ENCODE measurements at places on chromosomes 3 and 15.
A peak's percentile ranks its signal among the peaks of the same experiment; 100 is the strongest.

DNA sequence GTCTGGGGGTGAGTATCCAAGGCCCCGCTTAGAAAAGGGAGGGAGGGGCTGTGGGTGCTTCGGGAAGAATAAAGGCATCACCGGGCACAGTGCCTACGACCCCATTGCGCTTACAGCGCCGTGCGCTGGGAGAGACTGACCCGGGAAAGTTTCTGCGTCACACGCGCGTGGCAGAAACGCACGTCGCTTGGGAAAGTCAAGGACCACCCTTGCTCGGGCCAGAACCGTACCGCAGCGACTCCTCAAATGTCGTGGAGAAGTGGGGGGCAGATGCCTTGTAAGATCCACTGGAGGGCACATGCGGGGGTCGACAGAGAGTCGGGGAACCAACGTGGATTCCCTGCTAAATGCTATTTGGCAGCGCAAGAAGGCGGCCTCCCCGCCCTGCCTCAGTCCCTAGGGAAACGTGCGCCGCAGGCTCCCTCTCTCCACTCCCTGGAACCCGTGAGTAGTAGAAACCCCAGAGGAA, 2.4 kb downstream of the ADAMTS9 start:
- no peak for DNase-seq

DNA sequence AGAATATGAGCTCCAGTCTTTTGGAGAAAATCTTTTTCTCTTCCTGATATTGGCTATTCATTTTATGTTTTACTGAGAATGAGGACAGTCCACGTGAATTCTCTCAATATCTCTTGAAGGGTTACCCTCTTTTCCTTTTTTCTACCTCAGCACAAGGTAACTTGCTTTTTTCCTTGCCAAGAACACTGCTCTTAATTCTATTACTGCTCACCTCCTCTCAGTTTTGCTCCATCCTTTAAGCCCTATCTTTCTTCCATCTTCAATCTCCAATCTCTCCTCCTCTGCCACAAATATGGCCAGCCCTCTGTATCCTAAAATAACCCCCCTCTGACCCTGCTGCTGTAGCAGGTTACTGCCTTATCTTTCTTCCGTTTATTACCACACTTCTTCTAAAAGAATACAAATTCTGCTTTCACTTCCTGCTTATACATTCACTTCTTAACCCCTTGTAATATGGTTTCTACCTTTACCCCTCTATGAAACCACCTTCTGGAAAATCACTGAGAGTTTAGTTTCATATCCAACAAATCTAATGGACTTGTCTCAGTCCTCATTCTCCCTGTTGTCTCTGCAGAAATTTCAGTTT, 89.0 kb downstream of the NFKBIZ start:
- DNase-seq, result no peak

GRCh38 chr3:126867190-126867862, 115.6 kb upstream of the PLXNA1 start:
- DNase-seq, result no peak

- no peak for DNase-seq
Observed at GRCh38 chr3:98542623-98543022, 10.8 kb downstream of the GPR15 start.

- DNase-seq, result no peak
Observed at GRCh38 chr3:128624526-128625138, 26.0 kb downstream of the RPN1 start.

DNA sequence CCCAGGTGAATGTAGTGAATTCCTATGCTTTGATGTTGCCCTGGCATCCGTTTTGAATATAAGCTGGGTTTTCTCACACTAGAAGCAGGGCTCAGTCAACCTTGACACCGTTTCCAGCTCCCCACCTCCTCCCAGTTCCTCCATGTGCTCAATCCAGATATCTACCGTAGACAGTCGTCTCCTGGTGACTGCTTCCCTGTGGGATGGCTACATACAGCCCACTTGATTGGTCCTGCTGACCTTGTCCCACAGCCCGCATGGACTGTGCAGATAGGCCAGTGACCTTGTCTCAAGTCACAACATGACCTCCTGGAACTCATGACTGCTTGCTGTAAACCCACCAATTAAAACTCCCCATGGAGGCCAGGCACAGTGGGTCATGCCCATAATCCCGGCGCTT, 8.1 kb downstream of the SEMA7A start:
- no peak for DNase-seq

GRCh38 chr3:24674261-24674660, 179.6 kb upstream of the THRB start:
- DNase-seq, result no peak

GRCh38 chr3:43219616-43220015, 66.7 kb upstream of the SNRK start:
- no peak for DNase-seq

DNA sequence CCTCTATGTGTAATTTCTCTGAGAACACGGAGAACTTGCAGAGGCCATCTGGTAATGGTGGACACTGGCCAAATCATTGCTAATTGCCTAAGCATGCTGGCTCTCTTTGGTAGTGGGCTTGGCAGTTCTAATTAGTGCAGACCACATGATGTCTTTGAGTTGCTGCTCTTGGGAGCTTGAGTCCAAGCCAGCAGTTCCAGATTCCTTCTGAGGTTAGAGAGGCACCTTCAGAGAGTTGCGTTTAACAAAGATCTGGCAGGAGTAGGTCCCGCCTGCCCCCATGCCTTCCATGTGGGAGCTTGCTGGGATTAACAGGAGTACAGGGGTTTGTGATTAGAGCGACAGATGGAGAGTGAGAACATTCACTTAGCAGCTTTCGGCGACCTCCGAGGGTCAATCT, 449.0 kb upstream of the LMCD1 start:
- DNase-seq, result no peak

GRCh38 chr15:58015565-58015964, 49.9 kb downstream of the ALDH1A2 start:
- DNase-seq, result no peak

DNA sequence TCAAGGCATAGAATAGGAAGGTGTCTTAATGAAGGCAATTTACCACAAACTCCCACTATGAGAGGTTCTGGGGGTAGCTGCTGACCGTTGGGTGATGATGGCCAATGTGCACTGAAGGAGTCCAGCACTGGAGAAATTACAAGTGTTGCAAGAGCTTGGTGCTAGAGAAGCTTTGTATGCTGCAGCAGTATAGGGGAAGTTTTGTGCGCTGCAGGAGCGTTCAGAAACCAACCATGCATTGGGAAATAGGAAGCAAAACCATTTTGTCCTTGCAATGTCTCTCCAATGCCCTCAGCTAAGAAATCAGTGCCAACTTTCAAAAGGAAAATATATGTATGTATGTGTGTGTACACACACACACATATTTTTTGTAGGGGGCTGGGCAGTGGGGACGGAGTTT, 441.6 kb upstream of the NAALADL2 start:
- no peak for DNase-seq

DNA sequence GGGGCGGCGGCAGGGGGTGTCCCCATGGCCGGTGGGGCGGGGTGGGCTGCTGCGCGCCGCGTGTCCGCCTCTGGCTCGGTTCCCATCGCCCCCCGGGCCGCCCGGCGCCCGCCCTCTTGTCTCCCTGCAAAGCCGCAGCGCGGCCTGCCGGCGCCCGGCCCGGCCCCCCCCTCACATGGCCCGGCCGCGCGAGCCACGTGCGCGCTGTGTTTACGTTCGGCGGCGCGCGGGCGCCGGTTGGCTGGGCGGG, 502 bp downstream of the NR1D2 start:
- DNase-seq, result no peak

DNA sequence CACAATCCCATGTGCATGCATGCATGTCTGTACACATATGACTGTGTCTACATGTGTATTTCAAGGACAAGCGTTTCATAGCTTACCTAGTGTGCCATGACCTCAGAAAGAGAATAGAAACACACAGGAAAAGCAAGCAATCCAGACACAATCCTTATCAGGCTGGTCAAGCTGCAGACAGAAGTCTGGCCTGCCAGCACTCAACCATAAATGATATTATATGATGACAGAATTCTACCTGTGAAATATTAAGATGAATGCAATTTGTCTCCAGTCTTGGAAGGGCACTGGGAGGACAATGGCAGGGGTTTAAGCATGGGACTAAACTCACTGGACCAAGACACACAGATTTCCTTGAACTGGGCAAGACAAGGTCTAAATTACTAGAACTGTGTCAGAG, 50.9 kb upstream of the ARL6 start:
- no peak for DNase-seq

- DNase-seq, result no peak
Observed at GRCh38 chr15:35540021-35540420, 5.9 kb downstream of the DPH6 start.

GRCh38 chr3:119239206-119239820, 1.4 kb downstream of the B4GALT4 start:
- DNase-seq, result no peak

DNA sequence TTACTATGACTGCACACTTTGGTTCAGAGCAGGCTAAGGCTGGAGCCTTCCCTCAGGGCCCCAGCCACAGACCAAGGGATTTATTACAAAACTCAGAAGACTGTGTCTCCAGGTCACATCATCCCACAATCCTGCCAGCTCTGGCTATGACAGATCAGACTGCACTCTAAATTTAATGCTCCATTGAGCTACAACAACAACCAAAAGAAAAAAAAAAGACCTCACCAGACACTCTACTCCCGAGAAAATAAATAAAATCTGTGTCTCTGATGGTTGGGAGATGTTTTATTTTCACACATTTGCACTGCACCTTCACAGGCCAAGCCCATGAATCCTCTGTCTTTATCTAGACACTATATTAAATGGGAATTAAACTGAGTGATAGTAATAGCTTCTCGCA, 50.8 kb upstream of the CTNNB1 start:
- DNase-seq, result no peak

DNA sequence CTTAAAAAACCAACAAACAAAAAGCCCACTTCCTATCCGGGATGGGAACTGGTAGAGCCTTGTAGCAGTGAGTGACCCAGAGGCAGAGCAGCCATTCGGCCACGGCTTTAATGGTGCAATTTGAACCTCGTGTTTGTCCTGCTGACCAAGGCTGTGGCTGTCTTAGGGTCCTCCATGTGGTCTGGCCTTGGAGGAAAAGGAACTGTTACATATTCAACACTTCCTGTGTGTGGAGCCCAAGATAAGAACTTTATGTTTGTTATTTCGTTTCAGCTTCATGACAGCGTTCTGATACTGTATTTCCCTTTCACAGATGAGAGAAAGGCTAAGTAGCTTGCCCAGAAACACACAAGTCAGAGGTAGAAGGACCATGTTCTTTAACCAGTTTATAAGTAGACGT, 269.8 kb downstream of the SV2B start:
- DNase-seq, result no peak

DNA sequence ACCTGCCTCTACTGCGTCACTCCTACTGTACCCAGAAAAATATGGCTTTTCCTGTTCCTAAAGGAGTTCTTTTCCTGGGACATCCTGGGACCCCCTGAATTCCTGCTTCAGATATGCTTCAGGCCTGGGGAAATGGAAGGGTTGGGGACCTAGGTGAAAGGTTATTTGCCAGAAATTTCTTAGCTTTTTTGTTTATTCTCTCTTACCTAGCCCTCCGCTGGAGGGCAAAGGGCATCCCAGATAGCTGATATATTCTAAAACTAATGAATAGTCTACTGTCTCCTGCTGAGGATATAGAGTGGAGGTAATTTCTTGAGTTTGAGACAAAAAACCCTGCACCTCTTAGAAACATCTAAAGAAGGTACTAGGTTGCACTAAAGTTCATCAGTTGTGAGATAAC, 3.6 kb upstream of the ZNF148 start:
- no peak for DNase-seq

DNA sequence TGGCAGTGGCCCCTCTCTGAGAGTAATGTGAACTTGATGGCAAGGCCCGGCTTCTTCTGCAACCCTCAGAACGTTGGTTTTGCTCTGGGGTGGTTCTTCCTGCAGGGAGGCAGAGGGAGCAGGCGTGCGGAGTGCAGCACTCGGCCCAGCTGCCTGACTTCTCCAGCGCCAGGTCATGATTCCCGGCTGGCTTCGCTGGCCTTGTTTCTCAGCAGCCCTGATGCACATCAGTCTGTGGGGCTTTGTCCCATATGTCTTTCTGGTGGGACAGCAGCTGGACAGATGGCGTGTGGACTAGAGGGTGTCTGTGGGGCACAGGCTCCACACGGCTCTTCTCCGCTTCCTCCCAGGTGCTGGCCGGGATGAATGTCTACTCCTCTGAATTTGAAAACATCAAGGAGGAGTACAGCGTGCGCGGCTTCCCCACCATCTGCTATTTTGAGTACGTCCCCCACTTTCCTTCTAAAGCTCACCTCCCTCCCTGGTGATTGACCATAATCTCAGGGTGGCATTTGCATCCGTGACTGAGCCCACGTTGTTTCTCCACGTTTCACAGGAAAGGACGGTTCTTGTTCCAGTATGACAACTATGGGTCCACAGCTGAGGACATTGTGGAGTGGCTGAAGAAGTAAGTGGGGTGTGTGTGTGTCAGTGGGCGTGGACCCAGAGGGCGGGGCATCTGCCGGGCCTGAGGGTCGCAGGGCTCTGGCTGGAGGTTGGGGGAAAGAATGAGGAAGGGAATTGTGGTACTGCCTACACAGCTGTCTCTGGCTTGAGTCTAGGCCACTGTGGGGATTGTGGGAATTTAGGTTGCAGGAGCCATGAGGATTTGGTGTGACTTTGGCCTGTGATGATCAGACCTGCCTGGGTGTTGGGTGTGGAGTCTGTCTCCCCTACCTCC, 57.1 kb downstream of the PDIA5 start:
- no peak for DNase-seq

GRCh38 chr15:77295446-77295845, 124.5 kb downstream of the PEAK1 start:
- no peak for DNase-seq

GRCh38 chr3:53056442-53056841, 10.6 kb upstream of the SFMBT1 start:
- no peak for DNase-seq

DNA sequence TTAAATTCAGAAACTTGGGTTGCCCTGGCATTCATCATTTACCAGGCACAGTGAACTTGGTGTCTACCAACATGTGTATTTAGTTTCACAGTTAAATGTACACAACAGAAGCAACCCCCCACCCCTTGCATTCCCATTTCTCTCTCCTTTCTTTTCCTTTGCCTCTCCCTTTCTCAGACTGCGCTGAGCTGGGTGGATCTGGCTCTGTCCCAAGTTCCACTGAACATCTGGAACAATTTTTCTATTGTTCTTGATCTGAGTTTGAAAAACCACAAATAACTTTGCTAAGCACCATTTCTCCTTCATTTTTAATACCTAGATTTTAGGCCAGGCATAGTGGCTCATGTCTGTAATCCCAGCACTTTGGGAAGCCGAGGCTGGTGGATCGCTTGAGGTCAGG, 242.2 kb downstream of the ABHD5 start:
- DNase-seq, result no peak

GRCh38 chr15:84734794-84735479, 13.5 kb upstream of the ZNF592 start:
- DNase-seq, result peak; percentile 78

DNA sequence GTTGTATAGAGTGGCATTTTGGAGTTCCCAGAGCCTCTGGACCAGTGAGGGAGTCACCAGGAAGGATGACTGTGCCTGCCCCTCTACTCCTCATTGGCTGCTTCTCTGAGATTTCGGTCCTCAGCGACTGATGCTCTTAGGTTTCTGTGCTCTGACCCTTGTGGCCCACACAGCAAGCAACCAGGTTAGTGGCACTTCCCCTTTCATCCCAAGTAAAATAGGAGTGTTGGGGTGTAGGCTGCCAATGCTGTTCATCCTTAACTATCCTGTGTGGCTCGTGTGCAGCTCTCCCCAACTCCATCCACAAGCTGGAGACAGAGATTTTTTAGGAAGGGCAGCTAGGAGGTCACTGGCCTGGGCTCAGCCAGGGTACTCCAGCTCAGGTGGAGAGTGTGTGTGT, 21.3 kb downstream of the PRR23A start:
- no peak for DNase-seq
